ENCODE measurements at places on chromosomes 13 and 19.
A peak's percentile ranks its signal among the peaks of the same experiment; 100 is the strongest.

DNA sequence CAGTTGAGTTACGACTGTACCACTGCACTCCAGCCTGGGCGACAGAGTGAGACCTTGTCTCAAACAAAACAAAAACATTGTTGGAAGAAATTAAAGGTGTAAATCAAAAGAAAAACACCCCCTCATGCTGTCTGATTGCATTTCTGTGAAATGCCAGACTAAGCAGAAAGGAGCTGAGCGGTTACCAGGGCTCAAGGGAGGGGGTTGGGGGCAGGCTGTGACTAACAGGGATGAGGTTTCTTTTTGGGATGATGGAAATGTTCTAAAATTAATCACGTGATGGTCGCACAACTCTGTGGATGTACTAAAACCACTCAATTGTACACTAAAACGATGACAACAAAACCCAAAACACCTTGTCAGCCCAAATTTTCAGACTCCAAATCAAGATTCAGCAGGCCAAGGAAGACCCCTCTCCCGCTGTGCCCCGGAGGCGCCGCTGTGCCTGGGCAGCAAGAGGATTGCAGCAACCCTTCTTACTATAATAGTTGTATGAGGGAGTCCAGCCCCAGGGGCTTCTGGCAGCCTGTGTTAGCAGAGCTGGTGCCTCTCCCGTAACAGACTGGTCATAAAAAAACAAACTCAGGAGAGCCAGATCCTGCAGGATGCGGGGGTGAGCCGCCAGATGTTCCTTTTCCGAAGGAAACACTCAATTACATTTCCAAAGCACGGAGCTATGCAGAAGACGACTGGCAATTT is 20.9 kb downstream of the CAPS start:
- no peak for DNase-seq

- no peak for DNase-seq
Observed at GRCh38 chr19:6221220-6221877, 58.4 kb downstream of the MLLT1 start.

DNA sequence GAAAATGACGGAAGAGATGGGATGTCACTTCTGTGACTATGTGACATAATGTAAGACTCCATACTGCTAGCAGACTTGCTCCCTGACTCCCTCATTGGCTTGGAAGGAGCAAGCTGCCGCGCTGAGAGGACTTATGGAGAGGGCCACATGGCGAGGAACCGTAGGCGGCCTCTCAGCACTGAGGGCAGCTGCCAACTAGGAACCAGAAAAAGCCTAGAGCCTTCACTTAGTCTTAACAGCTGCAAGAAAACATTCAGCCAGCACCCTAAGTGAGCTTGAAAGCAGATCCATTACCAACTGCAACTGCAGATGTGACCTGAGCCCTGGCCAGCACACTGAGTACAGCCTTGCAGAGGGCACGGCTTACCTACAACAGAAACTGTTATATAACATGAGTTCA is 33.9 kb downstream of the USP12 start:
- DNase-seq = no peak

- DNase-seq = no peak
Observed at GRCh38 chr13:77599351-77599750, 63.8 kb downstream of the SCEL start.

DNA sequence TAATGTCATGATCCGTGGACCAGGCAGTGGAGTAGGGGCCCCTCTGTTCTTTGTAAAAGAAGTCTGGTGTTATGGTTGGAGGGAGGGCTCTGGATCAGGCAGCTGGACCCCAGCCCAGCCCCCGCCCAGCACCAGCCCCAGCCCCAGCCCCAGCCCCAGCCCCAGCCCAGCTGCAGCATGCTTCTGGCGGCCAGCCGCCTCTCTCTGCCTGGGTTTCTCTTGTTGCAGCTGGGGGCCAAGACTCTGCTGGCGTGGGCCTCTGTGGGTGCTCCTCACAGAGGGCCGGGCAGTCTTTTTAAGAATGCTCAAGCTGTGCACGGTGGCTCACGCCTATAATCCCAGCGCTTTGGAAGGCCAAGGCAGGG is 17.9 kb downstream of the DOT1L start:
- no peak for DNase-seq

DNA sequence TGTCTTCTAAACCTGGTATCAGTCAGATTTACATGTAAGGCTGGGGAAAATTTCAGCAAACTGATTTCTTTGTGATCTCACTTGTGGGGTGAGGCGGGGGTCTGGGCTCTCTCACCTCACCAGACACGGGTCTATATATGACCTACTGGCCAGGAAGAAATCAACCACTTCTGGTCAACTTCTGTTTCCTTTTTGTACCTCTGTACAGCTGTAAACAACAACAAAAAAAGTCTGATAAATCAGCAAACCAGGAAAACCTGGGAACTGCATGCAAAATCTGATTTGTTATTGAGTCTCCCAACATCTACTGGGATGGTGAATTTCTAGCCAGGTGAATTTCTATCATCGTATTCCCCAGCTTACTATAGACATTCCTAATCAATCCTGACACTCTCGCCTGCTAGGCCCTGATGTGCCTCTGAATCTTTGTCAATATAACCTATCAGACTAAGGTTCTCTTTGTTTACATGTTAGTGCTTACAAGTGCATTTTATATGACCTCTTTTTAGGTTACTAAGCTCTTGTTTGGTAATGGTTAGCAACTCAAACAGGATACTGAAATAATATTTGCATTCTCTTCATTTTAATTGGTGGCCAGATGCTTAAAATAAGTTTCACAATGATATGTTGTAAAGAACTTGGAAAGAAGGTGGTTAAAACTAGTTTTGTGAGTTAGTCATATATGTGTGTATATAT is 77.7 kb downstream of the LRRC63 start:
- no peak for DNase-seq

DNA sequence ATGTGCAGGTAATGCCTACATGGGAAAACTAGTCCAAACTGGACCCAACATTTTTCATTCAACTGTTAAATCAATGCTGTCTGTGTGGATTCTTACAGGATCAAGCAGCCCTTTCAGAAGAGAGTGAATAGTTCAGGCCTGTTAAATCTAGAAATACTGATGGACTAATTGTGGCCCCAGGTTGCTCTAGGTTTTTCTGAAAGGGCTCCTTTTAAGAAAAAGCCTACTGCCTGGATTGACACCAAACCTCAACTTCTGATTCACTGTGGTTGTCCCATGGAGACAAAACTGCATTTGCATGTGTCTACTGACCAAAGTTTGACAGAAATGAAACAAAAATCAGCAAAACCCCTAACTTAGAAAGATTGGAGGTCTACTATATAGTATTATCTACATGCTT is 437.0 kb downstream of the KLF12 start:
- DNase-seq = no peak

DNA sequence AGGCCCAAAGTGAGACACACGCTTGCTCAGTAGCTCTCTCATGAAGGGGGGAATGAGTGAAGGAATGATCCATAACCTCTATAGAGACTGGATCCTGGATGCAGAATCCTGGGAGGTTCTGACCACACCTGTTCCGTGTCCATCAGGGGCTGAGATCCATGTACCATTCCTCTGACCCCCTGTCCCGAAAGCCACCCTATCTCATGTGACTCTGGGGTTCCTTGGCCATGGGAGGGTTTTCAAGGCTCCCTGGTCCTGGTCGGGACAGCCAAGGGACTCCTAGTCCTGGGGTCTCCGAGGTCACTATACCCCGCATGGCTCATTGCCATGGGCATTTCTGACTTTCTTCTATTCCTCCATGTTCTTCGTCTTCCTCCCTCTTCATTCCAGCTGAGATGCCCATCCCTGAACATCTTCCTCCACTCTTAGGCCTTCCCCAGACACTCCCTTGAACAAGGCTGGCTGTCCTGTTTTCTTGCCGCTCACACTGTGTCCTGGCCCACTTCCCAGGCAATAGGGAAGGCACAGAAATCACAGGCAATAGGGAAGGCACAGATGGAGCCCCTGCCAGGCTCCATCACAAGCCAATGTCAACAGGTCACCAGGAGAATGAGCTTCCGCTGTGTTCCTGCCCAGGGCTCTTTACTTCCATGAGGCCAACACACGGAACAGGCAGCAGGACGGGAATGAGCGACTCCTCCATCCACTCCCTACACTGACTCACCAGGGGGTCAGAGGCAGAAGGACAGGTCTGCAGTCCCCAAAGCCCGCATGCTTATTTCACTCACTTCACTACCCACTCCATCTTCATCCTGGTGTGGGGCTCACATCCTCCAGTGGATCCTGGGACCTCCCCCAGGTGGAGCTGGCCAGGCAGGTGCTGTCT is 3.2 kb downstream of the CEACAM5 start:
- DNase-seq = no peak

DNA sequence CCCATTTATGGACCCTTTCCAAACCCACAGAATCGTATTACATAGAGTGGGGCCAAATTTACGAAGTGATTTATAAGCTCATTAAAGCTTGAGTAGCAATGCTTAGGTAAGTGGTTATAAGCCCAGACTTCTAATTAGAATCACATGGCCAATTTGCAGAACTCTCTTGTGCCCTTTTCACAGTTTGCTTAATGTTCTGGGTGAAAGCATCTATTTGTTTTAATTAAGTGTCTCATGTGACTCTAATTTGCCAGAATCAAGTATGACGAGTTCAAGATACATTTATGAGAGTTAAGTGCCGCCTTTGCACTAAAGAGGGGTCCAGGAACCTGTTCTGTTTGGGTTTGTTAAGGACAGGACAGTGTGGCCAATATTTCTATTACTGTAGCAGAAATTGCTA is 46.0 kb upstream of the ZNF681 start:
- DNase-seq = no peak

DNA sequence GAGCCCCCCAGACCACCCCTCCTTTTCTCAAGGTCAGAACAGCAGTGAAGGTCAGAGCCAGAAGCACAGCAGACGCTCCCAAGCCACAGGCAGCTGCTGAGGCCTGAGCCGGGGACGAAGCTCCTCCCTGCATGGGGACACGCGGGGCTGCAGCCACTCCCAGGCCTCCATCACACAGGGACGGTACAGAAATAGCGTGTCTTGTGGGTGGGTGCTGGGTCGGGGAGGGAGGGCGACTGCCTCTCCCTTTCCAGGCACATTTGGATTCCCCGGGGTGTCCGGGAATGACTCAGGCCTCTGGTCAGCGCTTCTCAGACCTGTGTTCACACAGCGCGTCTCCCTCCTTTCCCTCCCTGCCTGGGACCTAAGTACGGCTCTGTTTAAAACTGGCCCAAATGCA is 33.2 kb downstream of the RASA3 start:
- DNase-seq = peak; percentile 81

- DNase-seq = no peak
Observed at GRCh38 chr13:21944610-21945009, 273.7 kb downstream of the FGF9 start.

DNA sequence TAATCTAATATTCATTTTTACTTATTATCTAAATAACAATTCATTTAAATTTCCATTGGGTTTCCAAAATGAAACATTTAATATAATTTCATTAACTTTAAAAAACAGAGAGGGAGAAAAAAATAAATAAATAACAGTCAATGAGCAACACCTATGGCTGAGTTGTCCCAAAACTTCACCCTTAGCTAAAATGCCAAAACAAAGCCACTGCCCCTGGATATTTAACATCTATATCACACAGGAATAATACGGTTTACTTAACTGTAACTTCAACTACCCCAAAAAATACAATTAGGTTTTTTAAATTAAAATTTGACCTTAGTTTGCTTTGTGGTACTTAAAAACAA is 541 bp downstream of the ELF1 start:
- no peak for DNase-seq

DNA sequence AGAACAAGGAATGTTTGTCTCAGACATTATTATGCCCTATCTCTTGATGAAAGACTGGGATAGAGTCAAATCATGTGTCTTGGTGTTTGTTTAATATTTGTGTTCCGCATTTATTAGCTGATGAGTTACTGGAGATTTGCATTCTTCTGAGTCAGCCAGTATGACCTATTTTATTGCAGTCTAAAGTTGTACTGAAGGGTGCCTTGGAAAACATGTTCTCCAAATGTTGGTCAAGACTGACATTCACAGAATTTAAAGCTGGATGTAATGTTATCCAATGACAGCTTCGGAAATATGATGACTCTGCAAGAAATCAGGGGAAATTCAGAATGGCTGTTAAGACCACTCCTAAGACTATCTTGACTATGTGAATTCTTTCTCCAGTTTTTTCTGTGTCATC is 134.0 kb downstream of the KCNRG start:
- no peak for DNase-seq

- no peak for DNase-seq
Observed at GRCh38 chr19:56477429-56478338, 539 bp upstream of the ZNF667 start.

DNA sequence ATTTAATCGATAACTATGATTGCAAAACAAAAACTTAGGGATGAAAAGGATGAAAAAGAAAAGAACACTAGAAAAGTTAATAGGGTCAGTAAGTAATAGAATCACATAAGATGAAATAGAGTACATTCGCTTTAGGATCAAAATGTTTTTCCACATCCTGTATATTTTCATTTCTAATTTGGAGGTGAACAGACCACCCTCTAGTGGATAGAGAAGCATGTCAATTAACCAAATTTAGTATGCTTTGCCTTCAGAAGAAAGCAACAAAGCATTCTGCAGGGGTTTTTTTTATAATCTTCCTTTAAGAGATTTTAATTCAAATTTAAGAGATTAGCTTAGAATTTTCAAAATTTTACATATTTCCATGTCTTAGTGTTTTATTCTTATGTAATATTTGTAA is 611.0 kb upstream of the SGCG start:
- no peak for DNase-seq

- no peak for DNase-seq
Observed at GRCh38 chr13:42865768-42866102, 84.4 kb downstream of the FAM216B start.

GRCh38 chr19:53980539-53981375 is 10.7 kb upstream of the CACNG6 start:
- DNase-seq = peak; percentile 99

DNA sequence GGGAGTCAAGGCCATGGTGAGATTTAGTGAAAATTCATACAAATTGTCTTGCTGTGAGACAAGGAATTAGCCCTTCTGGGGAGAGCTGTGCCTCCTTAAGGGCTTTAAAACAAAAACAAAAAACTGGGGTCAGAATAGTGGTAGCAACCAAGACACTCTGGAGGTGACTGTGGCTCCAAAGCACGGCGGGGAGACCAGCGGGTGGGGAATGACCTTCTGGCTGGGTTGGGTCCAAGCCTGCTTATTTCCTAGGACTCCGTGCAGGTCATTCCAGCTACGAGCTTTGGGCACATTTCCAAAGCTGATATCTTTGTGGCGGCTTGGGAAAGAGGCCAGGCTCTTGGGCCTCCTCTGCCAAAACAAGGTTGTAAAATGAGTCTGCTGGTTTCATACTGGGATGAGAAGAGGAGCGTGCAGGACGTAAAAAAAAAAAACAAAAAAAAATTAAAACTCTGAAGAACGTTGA is 348.3 kb downstream of the UQCRFS1 start:
- peak; percentile 73 for DNase-seq

- DNase-seq = peak; percentile 3
Observed at GRCh38 chr13:62510906-62511655, 1095.4 kb upstream of the PCDH20 start.
